ENCODE measurements at places on chromosomes 6 and 20.
A peak's percentile ranks its signal among the peaks of the same experiment; 100 is the strongest.

GRCh38 chr6:142332393-142333098 is 30.7 kb downstream of the ADGRG6 start:
- no peak for DNase-seq

- peak; percentile 14 for DNase-seq
Observed at GRCh38 chr20:51220293-51220706, 197.4 kb upstream of the KCNG1 start.

GRCh38 chr6:20900389-20901160 is 366.3 kb downstream of the CDKAL1 start:
- DNase-seq = no peak

GRCh38 chr20:59560588-59561227 is 43.6 kb upstream of the PHACTR3 start:
- DNase-seq = no peak

- DNase-seq = no peak
Observed at GRCh38 chr6:27183060-27183832, 64.3 kb upstream of the PRSS16 start.

- no peak for DNase-seq
Observed at GRCh38 chr20:925516-925915, 9.4 kb upstream of the ANGPT4 start.

- no peak for DNase-seq
Observed at GRCh38 chr6:86706449-86706848, 230.9 kb upstream of the HTR1E start.

- no peak for DNase-seq
Observed at GRCh38 chr6:146292506-146292905, 251.1 kb upstream of the RAB32 start.

- DNase-seq = no peak
Observed at GRCh38 chr6:137248702-137249101, 29.5 kb upstream of the IFNGR1 start.

GRCh38 chr6:33132081-33132524 is 56.3 kb downstream of the HLA-DPB1 start:
- no peak for DNase-seq

GRCh38 chr6:46736906-46737305 is 1.7 kb upstream of the PLA2G7 start:
- DNase-seq = no peak

DNA sequence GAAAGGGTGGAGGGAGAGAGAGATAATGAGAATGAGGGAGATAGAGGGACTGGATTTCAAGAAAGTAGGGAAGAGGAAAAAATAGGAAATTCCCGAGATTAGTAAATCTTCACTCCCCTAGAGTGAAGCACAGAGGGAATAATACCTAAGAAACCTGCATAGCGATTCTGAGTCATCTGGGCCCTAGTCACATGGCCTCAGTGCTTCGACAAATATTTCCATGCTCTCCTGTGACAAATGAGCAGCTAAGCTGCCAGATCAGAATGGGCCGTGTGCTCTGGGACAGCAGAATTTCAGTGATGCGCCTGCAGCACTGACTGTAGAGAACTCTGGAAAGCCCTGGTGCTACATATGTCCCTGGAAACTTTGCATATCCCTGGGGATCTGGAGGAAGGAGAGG is 48.6 kb upstream of the GRIK2 start:
- no peak for DNase-seq

DNA sequence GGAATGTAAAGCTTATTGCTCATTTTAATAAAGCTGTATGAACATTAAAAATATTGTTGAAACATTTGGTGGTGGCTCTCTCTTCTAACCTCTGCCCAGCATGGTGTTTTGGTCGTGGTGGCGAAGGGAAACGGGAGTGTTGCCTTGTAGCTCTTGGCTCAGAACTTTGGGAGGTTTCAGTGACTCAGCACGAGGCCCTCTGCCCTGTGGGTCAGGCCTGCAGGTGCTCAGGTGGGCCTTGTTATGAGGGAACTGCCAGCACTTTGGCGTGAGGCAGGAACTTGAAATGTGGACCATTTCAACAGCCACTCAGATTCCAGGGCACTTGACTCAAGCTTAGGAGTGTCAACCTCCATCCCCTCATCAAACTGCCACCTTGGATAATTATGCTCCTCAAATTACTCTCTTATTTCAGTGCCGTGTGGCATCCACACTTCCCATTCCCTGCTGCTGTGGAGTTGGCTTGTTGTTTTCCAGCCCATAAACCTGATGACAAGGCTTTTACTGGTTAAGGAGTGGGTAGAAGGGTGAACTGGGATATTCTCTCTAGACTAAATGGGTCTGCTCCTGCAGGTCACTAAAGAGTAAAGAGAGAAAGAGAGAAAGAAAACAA is 36.3 kb downstream of the PRDM1 start:
- DNase-seq = no peak

GRCh38 chr6:89675949-89676748 is 37.6 kb upstream of the LYRM2 start:
- DNase-seq = no peak

- no peak for DNase-seq
Observed at GRCh38 chr6:47519279-47519678, 41.7 kb downstream of the CD2AP start.

GRCh38 chr6:164216839-164217238 is 802.3 kb downstream of the QKI start:
- no peak for DNase-seq

- no peak for DNase-seq
Observed at GRCh38 chr6:103081126-103081525, 1687.6 kb downstream of the GRIK2 start.

DNA sequence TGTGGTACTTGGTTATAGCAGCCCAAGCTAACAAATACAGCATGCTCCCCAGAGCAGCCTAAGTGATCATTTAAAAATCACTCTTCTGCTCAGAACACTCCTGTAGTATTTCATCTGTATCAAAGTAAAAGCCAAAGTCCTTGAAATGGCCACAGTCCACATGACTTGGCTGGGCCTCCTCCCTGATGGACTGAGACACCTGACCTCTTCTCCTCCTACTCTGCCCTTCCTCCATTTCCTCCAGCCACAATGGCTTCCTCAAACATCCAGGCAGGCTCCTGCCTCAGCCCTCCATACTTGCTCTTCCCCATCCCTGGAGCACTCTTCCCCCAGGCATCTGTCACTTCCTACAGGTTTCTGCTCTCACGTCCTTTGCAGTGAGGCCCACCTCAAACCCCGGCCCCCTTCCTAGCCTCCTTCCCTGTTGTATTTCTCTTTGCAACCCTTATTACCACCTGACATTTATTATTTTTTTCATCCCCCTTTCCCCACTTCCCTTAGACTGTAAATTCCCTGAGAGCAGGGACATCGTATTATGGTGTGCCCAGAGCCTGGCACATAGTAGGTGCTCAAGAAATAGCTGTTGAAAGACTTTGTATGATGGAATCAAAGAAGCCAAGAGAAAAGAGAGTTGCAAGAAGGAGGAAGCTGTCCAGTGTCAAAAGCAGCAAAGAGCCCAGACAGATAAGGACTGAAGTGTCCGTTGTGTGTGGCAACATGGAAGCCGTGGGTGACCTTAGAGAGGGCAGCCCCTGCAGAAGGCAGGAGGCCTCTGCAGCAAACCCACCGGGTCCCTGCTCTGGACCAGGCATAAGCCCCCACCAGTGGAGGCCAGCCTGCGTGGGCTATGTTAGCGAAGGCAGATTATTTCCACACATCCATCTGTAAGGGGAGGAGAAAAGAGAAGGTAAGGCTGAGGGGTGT is 87.5 kb downstream of the TRERF1 start:
- no peak for DNase-seq

- no peak for DNase-seq
Observed at GRCh38 chr6:160795721-160796120, 93.7 kb downstream of the PLG start.

DNA sequence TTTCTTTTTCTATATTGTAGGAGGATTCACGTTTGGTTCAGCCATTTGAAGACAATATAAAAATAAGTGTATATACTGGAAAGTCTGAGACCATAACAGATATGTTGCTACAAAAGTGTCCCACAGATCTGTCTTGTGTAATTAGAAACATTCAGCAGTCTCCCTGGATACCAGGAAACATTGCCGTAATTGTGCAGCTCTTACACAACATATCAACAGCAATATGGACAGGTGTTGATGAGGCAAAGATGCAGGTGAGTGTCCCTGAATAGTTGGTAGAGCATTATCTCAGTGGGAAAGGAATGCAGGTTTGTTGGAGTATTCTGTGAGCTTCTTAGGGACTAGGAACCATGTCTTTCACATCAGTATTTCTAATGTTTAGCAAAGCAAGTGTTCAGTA is 18.3 kb upstream of the ADGRF4 start:
- DNase-seq = no peak

DNA sequence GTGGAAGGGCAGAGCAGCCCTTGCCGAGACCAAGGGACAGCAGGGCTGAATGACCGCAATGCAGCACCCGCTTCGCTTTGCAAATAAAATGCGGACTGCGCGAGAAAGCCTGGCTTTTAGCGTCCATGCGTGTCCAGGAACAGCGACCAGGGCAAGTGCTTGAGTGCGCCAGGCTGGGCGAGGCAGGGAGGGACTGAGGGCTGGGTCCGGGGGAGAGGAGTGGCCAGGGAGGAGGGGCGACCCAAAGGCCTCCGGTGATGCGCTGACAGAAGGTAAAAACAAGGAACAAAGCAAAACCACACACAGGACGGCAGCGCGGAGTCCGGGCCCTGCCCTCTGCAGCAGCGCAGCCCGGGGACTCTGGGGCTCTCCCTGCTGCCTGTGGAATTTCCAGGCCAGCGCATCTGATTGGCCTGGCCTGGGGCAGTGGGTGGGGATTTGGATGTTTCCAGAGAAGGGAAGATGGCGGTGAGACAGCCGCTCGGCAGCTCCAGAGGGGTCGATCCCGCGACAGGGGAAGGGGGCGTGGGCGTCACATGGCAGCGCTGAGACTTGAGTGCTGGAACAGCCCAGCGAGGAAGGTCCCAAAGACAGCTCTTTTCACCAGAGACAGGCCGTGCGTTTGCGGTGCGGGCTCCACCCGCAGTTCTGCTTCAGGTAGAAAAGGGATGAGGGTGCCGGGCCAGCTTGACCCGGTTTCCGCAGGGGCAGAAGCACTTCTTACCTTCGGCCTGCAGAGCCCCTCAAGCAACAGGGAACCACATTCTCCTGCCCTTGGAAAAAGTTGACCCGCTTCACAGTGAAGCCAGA is 51.8 kb downstream of the SSR1 start:
- no peak for DNase-seq

DNA sequence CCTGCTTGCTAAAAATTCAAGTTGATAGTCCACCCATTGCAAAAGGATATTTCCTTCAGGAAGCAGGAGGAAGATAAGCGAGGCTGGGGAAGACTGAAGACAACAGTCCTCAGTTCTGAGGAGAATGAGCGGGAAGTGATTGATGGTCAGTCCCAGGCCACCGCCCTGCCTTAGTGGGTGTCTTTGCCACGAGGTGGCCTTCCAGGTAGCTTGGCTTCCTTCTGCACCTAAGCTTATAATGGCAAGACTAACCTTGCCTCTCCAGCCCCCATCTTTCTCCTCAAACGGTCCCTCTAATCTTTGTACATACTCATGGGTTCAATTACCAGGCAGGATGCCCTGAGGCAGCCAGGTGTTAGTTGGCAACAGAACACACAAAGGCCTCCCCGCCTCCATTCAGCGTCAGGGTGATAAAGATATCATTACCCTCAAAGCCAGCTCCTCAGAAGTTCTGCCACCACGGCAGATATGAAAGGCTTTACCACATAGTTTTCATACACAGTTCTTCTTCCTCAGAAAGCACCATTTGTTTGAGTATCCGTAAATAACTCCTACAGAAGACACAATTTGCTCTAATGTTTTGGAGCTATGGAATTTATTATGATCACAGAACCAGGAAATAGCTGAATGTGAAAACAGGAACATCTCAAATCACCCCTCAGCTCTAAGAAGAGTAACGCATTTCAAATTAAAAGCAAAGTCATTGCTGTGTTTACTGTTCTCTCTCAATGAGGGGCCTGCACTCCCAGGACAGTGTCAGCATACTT is 249.4 kb downstream of the ATXN1 start:
- DNase-seq = no peak

DNA sequence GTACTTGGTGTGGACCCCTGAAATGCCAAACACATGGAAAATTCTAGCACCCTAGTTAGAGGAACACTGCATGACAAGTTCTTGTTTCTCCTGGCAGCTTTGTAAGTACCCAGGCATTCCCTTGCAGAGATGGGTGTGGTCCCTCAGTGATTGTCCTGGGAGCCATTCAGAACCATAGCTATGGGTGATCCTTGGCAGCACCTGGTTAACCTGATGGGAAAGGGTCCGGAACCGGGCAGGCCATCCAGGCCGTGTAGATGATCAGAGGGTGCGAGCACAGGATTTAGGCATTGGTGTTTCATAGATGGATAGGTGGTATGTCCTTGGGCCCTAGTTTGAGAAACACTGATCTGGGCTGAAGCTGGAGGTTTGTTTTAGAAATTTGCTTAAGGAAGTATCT is 95.8 kb downstream of the RPP40 start:
- DNase-seq = no peak

- no peak for DNase-seq
Observed at GRCh38 chr6:54613596-54613995, 233.0 kb upstream of the FAM83B start.

GRCh38 chr20:25045343-25045712 is 12.6 kb downstream of the ACSS1 start:
- DNase-seq = no peak

DNA sequence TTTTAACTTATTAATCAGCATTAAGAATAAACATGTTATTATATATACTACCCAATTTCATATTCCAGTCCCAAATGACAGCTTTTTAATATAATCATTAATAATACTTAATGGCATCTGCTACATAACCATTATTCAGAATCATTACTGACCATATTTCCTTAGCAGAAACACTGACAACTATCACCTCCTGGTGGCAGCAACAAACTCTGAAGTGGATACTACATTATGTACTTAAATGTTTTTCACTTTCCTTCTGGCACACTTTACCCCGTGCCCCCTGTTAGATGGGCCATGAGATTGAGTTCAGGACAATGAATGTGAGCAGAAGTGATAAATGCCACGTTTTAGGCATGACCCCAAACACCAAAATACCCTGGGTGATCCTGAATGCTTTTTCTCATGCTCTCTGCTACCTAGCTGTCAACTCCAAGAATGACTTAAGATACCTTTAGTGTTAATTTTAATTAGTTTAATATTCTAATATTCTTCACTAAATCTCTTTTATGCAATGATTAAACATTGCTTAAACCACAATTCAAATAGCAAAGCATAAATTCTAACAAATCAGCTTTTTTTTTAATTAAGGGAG is 77.1 kb downstream of the LMBRD1 start:
- DNase-seq = no peak

All from activated CD4-positive, alpha-beta T cell treated with anti-CD3 and anti-CD28 coated beads for 1 hour (primary cell).